ENCODE measurements at places on chromosomes 1 and 21.
A peak's percentile ranks its signal among the peaks of the same experiment; 100 is the strongest.

DNA sequence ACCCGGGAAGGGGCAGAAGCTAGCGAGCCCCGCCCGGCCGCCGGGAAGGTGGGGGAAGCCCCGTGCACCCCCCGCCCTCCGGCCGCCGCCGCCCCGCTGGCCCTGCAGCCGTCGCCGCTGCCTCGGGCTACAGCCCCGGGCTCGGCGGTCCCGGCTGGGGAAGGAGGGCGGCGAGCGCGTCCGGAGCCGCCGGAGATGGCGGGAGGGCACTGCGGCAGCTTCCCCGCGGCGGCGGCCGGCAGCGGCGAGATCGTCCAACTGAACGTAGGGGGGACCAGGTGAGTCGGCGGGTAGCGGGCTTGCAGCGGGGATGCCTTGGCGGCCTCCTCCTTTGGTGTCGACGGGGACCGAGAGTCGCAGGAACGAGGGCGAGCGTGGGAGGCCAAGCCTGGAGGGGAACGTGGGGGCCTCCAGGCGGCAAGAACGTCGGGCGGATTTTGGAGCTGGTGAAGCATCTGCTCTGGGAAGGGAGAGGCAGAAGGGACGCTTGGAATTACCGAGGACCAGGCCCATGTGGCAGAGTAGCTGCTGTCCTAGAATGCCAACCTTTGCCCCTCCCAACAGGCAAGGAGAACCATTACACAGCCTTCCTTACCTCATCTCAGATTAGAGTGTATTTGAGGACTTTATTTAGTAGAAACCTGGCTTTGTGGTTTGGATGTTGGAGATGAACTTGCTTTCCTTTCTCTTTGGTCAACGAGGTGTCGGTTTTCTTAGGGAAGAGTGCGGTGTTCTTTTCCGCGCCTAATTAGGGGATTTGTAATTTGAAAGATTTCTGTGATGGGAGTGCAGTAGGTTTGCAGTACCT, 591 bp downstream of the KCTD3 start:
- peak; percentile 88 for DNase-seq

- no peak for DNase-seq
These were observed 59.5 kb downstream of the PTGS2 start for GRCh38 chr1:186620566-186621350.

- no peak for DNase-seq
These were observed 315.3 kb upstream of the C1orf174 start for GRCh38 chr1:4215391-4215790.

DNA sequence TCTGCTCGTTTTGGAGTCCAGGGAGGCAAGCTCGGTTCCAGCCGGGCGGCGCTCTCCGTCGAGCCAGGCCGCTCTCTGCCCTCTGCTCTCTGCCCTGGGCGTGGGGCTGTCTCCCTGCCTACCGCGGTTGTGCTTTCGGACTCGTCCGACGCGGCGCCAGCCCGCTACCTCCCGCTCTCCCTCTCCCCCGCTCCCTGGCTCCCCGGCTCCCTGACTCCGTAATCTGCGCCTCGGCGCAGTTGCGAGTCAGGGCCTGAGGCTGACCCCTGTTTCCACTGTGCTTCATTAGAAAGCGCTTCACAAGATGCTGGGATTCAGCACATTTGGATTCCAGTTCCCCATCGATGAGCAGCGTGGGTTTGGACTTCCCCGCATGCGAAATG, 2.2 kb downstream of the SOX13 start:
- no peak for DNase-seq

DNA sequence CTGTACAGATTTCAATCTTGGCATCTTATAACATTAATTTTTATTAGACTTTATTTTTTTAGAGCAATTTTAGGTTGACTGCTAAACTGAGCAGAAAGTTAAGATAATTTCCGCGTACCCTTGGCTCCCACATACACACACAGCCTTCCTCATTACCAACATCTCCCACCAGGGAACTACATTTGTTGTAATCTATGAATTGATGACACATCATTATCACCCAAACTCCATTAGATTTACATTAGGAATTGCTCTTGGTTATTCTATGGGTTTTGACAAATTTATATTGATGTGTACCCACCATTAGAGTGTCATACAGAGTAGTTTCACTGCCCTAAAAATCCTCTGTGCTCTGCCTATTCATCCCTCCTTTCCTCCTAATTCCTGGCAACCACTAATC, 56.4 kb upstream of the GRIK3 start:
- DNase-seq = no peak

DNA sequence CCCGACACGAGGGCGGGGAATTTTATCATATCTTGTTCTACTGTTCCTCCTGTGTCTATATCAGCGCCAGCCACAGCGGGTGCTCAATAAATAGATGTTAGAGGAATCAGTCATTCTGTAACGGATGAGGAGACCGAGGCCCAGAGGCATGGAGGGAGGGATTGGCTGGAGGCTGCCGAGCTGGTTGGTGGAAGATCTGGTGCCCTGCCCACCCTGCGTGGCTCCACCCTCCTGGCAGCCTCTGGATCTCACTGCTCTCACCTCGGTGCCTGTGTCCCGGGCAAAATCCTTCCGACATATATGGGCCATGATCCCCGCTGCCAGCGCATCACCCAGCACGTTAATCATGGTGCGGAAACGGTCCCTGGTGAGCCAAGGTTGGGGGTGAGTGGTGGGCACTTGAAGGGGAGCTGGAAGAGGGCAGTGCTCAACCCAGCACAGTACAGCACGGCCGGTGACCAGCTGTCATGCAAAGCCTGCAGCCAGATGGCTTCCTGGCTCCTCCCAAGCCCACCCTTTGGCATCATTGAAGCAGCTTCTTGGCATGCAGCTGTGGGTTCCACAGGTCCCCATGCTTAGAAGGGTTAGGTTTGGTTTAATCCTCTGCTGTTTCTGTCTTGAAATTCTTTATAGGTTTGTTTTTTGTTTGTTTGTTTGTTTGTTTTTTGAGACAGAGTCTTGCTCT, 26.7 kb downstream of the PODN start:
- DNase-seq = no peak

GRCh38 chr1:163709636-163710035, 387.9 kb downstream of the NUF2 start:
- no peak for DNase-seq

GRCh38 chr1:167957710-167958109, 20.8 kb upstream of the MPC2 start:
- no peak for DNase-seq

DNA sequence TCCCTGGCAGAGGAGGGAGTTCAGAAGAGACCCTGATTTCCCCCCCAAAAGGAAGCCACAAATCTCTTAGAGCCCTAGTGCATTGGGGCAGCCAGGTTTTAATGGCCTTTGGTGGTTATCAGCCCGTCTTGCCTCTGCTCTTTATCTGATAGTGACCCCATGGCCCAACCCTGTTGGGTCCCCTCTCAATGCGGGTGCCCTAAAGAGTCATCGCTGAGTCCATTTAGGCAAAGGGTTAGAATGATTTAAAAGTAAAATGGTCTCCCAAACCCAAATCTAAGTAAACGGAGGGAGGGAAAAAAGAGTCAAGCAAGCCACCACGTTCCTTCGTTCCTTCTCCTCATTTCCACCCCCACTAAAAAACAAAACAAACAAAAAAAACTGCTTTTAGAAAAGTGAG, 164.0 kb downstream of the RUNX1 start:
- peak; percentile 41 for DNase-seq

DNA sequence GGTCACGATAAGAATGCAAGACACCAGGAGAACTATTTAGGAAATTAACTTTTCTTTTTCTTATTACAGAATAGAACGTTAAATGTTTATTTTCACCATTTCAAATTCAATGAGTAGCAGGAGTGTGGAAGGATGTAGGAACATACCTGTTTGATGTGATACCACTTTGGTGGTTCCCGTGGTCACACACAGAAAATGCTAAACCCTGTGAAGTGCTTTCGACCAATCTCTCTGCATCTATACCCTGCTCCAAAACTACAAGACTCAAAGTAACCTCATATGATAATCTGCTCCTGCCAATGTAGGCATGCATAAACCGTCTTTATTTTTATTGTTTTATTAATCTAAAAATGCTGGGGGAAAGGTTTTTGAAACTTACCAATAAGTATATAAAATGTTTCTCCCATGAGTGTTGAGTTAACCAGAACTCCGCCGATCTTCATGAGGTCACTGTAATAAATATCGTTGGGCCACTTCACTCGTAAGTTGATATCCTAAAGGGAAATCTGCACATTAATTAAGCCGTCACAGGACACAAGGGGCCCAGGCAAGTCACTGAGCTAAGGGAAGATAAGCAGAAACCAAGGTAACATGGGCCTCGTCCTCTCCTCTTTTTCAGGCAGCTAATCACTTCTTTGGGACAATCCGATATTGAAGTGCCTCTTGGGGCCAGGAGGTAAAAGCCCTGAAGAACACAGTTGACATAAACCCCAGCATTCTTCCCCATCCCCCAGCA, 60.6 kb downstream of the SIM2 start:
- DNase-seq = no peak

GRCh38 chr1:26838474-26839338, 12.2 kb downstream of the ZDHHC18 start:
- no peak for DNase-seq

- peak; percentile 91 for DNase-seq
These were observed 9.1 kb upstream of the MATN1 start for GRCh38 chr1:30732277-30732996.

DNA sequence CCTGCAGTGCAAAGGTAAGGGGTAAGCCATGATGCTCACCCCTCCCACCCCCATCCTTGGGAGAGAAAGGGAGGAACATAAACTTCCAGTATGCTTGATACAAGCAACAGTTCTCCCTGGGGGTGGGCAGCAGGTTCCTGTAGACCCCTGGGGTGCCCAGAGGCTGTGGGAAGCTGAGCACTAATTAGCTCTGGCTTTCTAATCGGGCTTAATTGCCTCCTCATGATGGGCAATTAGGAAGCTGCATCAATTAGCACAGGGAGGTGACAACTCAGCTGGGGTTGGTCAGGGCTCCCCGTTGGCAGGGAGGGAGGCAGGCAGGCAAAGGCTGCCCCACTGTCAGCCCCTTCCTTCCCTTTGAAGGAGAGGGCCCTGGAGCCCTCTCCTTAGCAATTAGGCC, 15.7 kb upstream of the LMNA start:
- DNase-seq = no peak

DNA sequence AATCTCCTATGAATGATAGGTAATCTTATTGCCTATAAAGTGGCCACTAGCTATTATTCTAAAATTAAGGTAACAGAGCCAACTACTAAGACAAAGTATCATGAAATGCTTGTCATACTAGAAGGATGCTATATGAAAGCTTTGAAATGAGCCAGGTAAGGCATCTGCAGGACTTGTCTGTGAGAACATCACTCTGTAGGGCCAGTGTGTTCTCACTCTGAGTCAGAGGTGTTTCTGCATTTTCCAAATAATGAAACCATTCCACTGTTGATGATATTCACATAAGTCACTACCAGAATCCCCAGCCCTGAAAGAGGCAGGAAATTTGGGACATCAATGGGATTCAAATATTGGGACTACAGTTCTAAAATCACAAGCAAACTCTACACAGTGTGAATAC, 25.8 kb upstream of the GBP5 start:
- DNase-seq = no peak

DNA sequence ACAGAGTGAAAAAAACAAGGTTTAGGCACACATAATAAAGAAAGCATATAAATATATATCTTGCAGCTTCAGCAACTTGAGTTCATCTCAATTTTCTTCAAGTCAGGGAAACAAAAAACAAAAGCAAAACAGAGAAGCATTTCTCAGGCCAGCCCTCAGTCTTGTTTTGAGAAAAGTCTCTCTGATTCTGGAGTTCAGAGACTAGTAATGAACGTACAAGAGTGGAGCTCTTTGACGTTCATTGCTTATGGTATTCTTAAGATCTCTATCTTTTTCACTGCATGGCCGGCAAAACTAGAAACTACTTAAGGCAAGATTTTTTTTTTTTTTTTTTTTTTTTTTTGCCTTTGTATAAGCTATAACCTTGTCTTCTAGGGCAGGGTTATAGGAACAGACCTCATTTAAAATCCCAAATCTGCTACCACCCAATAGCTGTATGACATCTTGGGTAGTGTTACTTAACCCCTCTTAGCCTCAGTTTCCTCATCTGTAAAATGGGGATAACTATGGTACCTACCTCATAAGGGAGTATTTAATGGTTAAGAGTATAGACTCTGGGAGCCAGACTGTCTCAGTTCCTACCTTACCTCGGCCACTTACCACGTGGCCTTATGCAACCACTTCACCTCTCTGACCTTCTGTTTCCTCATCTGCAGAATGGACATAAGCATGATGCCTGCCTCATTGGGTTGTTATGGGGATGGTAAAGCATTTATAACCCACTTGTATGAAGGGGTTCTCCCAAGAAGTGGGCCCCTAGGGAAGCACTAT, 33.6 kb downstream of the LMO4 start:
- no peak for DNase-seq

GRCh38 chr1:20266642-20267041, 24.0 kb upstream of the VWA5B1 start:
- DNase-seq = no peak

GRCh38 chr1:216332462-216332861, 90.8 kb downstream of the USH2A start:
- no peak for DNase-seq

- no peak for DNase-seq
These were observed 14.8 kb downstream of the COA6 start for GRCh38 chr1:234388094-234388493.

DNA sequence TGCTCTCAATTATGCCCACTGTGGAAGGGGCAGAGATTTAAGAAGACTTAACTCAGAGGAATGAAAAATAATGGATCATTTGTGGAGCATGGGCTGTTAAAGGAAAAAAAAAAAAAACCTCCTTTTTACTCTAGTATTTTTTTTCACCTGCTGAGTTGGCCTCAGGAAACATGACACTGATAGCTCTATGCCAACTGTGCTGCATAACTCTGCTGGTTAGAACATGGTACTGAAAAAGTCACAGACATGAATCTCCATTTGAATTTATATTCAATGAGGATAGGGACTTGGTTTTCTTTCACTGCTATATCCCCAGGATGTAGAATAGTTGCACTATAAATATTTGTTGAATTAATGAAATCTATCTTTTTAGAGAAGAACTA, 86.1 kb upstream of the KIAA0040 start:
- DNase-seq = no peak

All from SW480 (cell line).